ENCODE measurements at places on chromosomes 6 and 20.

- H3K36me3 ChIP-seq = no peaks in the 10 kb centered on the region
- no peaks in the 10 kb centered on the region for H3K4me1 ChIP-seq
- no peak overlapping the region for H3K4me3 ChIP-seq
Measured at GRCh38 chr6:101845172-101845571, 451.7 kb downstream of the GRIK2 start.

GRCh38 chr6:137013738-137014602 lies 30.8 kb downstream of the IL20RA start:
- H3K4me1 ChIP-seq = no peaks in the 10 kb centered on the region
- peak overlapping the region; percentile 34 for H3K27ac ChIP-seq
- peak; percentile 34 for DNase-seq
- H3K36me3 ChIP-seq = no peaks in the 10 kb centered on the region
- H3K27me3 ChIP-seq = no peaks in the 10 kb centered on the region

GRCh38 chr20:50039706-50040431 lies 57.1 kb downstream of the SNAI1 start:
- H3K27ac ChIP-seq = no peak overlapping the region
- H3K4me1 ChIP-seq = no peaks in the 10 kb centered on the region
- H3K27me3 ChIP-seq = no peaks in the 10 kb centered on the region
- no peaks in the 10 kb centered on the region for H3K36me3 ChIP-seq
- no peak overlapping the region for H3K4me3 ChIP-seq
- DNase-seq = no peak

DNA sequence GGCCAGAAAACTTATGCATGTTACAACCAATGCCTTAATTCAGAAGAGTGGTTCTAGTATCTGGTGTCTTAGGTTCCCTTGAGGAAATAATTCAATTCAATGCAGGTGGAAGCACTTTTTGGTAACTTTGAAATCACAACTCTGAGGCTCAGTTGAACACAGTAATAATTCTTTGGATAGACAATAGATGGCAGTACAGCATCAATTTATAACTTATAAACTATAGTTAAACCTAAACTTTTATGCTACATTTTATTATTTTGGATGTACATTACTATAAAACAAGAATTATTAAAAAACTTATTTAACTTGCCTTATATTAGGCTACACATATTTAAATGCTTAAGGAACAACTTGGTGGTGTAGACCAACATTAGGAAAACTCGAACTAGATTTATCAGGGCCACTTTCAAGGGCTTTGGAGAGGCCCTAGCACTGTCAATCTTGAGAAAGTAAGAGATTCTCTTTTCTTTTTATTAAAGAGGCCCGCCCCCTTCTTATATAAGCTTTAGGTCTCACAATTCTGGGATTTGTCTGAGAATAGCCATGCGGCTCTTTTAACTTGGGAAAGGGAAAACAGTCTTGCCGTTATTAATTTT lies 85.9 kb downstream of the CRYBG1 start:
- H3K4me3 ChIP-seq = no peak overlapping the region
- no peaks in the 10 kb centered on the region for H3K4me1 ChIP-seq
- no peak overlapping the region for H3K27ac ChIP-seq
- no peaks in the 10 kb centered on the region for H3K36me3 ChIP-seq
- H3K27me3 ChIP-seq = no peaks in the 10 kb centered on the region
